Inflammatory macrophage treated with lipopolysaccharide for 4 hours (primary cell): ENCODE measurements at places on chromosomes 3 and 15.
A peak's percentile ranks its signal among the peaks of the same experiment; 100 is the strongest.

DNA sequence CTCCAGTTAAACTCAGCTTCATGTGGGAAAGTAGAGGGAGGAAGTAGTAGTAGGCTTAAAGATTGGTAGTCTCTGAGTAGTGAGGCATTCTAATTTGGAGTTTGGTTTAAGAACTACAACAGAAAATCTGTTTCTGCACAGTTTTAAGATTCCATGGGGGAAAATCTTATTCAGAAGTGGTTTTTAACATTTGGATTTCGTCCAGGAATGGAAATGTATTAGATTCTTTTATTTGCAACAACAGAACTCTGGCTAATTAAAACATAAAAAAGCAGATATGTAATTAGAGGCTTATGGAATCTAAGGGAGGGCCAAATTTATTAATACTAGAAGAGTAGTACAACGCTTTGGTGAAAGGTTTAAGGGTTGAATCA, 36.0 kb downstream of the NECTIN3 start:
- no peak for DNase-seq

GRCh38 chr3:126881861-126882260, 101.1 kb upstream of the PLXNA1 start:
- no peak for DNase-seq

GRCh38 chr15:79184465-79184892, 93.9 kb upstream of the RASGRF1 start:
- peak; percentile 70 for DNase-seq

- no peak for DNase-seq
Measured at GRCh38 chr15:81941479-81941878, 104.3 kb downstream of the MEX3B start.

DNA sequence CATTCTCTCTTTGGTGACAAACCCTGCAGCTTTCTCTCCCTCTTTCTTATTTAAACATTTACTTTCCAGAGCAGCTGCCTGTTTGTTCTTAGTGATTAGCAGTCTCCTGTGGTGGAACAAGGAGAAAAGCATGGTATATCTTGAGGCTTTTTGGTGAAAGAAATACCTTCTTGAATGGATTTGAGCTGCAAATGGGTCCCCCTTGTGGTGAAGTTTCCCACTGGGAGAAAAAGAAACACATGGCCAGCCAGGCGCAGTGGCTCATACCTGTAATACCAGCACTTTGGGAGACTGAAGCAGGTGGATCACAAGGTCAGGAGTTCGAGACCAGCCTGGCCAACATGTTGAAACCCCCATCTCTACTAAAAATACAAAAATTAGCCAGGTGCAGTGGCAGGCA, 48.3 kb upstream of the ACP3 start:
- DNase-seq, result peak; percentile 39

GRCh38 chr15:76139368-76140073, 79.7 kb downstream of the TMEM266 start:
- DNase-seq, result peak; percentile 78

DNA sequence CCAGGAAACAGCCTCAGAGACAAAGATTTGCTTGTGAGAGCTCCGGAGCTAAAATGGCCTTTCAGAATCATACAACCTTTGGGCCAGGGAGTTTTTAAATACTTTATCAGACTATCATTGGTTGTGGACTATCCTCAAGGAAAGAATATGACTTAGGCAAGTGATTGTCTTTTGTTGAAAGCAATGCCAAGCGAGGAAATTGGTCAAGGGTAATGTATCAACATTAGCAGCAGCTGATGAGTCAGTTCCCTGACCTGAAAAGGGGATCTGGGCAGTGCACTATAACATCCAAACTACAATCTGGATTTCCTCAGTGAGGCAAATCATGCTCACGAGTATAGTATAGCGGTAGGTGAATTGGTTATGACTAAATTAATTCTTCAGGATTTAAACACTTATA, 303.6 kb downstream of the LSAMP start:
- no peak for DNase-seq

GRCh38 chr3:177318559-177318958, 121.3 kb upstream of the TBL1XR1 start:
- DNase-seq, result no peak
